Activated CD8-positive, alpha-beta memory T cell treated with anti-CD3 and anti-CD28 coated beads for 1 hour (primary cell): ENCODE measurements at places on chromosomes 13 and 19.

DNA sequence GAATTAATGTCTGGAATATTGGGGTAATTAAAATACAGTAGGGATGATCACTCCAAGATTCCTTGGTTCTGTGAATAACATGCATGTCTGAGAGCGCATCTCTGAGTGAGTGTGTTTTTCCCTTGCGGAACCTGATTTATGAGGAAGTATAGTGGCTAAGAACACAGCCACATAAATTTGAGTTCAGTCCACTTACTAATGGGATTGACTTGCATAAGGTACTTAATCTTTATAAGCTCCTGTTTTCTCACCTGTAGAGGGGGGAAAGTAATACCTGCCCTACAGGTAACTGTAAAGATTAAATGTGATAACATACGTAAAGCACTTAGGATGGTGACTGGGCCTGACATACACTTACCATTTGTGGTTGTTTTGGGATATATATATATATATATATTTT lies 60.8 kb downstream of the KLF5 start:
- DNase-seq = no peak

- no peak for DNase-seq
These were observed 8.5 kb downstream of the MICU2 start for GRCh38 chr13:21595546-21595822.

- DNase-seq = no peak
These were observed 330.1 kb downstream of the SPRY2 start for GRCh38 chr13:80010846-80011245.

DNA sequence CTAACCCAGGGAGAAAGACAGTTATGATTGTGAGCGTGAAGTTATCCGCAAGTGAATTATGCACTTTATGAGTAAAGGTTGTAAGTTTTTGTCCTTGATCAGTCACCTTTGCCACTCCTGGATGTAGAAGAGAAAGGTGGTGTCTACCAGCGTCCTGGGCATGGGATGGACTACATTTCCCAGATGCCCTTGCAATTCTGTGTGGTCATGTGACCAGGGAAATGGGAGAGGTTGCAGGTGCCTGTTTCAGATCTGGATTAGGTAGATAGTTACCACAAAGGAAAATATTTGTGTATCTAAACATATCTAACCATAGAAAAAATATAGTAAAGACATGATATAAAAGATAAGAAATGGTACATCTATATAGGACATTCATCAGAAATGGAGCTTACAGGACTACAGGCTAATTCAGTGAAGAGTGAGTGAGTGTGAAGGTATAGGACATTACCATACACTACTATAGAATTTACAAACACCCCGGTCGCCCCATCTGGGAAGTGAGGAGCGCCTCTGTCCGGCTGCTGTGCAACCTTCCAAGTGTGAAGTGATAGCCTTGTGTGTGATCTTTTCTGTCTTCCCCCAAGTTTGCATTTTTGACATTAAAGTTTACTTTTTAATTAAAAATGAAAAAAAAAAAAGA lies 51.6 kb upstream of the CACNA1A start:
- DNase-seq = no peak

- DNase-seq = no peak
These were observed 3.8 kb downstream of the KDM4B start for GRCh38 chr19:4972509-4973230.

- DNase-seq = no peak
These were observed 93.4 kb upstream of the SLITRK1 start for GRCh38 chr13:83975655-83976165.

DNA sequence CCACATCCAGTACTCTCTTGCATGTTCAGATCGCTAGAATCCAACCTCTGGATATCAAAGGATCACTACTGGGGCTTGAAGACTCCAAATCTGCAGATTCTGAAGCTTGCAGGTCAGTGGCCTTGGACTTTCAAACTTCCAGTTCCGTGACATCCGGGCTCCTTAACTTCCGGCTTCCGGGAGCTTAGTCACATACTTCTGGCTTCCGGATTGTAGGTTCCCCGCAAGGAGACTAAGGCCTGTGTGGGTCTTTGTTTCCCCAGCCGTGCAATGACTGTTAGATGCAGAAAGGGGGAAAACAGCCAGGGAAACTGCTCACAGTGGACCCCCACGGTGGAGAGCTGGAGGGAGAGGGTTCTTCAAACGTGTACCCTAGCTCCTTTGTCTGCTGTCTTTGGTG lies 41.4 kb downstream of the ZNF333 start:
- no peak for DNase-seq

- DNase-seq = no peak
These were observed 80.3 kb upstream of the UQCRFS1 start for GRCh38 chr19:29293292-29293691.

- DNase-seq = no peak
These were observed 1.8 kb downstream of the FIZ1 start for GRCh38 chr19:55597501-55597921.

DNA sequence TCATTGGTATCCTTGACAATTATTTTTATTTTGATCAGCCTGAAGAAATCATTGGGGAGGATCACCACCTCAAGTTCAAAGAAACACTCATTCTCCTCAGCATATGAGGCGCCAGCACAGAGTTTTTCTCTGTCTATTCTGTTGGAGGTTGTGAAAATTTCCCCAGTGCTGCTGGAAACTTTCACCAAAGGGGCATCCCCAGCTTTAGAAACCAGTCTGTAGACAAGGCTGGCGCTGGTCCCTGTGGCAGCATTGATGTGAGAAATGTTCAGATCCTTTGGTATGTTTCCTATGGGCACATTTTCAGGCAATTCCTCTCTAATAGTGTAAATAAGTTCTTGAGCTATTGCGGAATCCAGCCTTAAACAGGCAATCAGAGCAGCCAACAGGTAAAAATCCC lies 2.1 kb downstream of the PCDH9 start:
- no peak for DNase-seq

DNA sequence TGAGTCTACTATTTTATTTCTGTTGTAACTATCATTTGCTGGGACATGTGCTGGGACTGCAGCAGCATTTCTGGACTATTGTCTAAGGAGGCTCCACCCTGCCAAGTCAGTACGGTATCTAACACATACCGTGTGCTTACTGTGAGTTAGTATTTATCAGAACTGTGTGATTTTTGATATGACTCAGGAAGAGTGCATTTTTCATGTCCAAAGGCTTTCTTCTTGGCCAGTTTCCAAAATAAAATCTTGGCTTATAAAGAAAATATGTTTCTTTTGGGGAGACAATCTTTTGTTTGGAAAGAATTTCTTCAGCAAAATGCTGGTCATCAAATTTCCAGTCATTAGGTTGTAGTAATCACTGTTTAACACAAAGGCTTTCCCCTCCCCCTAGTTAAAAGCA lies 11.6 kb downstream of the PARP4 start:
- no peak for DNase-seq

DNA sequence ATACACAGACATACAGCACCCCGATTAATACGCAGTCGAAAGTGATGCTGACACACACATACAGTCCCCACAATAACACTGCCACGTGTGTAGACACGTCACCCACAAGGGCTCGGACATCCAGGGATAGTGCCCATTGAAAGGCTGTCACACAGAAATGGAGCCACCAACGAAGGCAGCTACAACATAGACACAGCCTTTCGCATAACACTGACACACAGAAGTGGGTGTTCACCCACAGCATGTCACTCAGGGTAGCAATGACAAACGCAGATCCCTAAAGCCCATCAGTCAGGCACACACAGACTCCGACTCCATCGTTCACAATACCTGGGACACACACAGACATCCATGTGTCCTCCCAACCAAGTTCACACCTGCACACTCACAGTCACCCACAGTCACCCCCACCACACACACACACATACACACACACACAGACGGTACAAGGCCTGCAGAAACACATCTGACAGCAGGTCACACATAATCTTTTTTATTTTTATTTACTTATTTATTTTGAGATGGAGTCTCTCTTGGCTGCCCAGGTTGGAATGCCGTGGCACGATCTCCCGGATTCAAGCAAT lies 10.4 kb upstream of the NANOS3 start:
- no peak for DNase-seq

GRCh38 chr13:42814868-42815267 lies 33.5 kb downstream of the FAM216B start:
- no peak for DNase-seq

DNA sequence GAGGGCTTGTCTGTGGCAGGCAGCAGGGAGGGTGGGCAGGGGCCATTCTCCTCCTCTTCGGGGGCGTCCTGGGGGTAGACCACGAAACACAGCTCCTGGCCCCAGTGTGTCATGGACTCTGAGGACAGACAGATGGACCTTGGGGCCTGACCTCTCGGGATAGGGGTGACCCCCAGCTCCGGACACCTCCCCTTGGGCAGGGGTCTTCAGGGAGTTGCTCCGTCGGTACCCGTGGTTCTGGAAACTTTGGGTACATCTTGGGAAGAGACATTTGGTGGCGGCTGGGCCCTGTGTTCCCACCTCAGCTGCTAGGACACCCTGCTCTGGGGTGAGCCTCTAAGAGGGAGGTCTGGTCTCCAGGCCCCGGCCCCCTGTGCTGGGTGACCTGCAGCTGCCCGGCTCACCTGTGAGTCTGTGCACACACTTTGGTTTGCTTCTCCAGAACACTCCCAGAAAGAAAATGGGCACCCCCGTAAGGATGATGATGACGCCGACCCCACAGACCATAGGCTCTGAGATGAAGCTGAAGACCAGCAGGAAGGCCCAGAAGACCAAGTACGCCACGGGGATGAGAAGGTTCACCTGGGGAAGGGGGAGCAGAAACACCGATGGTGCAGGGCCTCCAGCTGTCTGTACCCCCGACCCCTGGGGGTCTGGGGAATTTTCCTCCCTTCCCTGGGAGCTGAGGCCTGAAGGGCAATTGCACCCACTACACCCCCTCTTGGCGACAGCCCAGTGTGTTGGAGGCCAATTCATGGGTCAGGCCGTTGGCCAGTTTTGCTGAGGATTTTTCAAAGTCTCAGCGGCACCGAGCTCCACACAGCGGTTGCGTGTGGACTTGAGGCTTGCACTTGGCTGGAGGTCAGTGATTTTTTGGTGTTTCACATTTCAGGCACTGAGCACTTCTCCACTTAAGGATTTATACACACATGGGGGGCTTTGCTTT lies 15.0 kb downstream of the LRP3 start:
- DNase-seq = no peak

- no peak for DNase-seq
These were observed 3.9 kb downstream of the F10 start for GRCh38 chr13:113126265-113127150.

DNA sequence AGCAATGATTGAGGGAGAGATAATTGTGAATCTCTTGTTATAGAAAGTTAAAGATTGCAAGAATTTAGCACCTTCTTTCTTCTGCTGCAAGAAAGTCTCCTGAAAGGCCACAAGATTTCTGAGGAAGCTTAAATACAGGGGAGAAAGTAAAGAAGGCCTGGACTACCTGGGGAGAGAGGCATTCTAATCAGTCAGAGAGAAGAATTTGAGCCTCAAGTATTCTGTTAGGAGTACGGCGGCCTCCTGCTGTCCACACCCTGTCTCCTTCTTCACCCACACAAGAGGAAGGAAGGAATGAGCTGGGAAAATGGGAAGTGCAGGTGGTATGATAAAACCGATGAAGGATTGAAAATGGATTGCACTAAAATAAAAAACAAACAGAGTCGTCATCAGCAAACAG lies 474.7 kb downstream of the DIAPH3 start:
- DNase-seq = no peak

- no peak for DNase-seq
These were observed 295.4 kb upstream of the MAB21L1 start for GRCh38 chr13:35771898-35772297.

GRCh38 chr13:112366907-112367646 lies 9.1 kb upstream of the SPACA7 start:
- no peak for DNase-seq

DNA sequence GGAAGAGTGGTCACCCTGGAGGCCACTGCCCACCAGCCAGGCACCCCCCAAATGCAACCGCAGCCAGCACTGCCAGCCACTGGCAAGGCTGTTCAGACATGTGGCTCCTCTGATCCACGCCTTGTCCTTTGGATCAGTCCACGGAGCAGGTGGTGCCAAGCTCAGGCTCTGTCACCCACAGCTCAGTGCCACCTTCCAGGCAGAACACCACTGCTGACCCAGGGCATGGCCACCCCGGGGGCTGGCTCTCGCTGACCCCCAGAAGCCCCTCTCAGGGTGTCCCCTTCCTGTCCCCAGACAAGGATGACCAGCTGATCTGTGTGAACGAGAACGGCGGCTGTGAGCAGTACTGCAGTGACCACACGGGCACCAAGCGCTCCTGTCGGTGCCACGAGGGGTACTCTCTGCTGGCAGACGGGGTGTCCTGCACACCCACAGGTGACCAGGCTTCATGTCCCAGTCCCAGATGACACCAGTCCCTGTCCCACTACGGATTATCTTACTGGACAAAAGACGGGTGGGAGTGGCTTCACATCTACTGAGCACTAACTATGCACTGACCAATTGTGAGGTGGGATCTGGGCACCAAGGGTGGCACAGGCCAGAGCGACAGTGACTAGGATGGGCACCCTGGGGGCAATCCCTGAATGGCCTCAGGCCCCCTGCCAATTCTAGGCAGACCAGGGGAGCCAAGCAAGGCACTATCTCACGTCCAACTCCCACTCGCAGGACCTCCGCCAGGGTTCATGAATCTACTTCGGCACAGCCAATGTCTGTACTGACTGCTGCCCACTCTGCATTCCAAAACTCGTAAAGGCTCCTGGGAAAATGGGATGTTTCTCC lies 7.0 kb upstream of the F10 start:
- DNase-seq = no peak

GRCh38 chr19:42762789-42763188 lies 2.7 kb downstream of the PSG8 start:
- DNase-seq = no peak

DNA sequence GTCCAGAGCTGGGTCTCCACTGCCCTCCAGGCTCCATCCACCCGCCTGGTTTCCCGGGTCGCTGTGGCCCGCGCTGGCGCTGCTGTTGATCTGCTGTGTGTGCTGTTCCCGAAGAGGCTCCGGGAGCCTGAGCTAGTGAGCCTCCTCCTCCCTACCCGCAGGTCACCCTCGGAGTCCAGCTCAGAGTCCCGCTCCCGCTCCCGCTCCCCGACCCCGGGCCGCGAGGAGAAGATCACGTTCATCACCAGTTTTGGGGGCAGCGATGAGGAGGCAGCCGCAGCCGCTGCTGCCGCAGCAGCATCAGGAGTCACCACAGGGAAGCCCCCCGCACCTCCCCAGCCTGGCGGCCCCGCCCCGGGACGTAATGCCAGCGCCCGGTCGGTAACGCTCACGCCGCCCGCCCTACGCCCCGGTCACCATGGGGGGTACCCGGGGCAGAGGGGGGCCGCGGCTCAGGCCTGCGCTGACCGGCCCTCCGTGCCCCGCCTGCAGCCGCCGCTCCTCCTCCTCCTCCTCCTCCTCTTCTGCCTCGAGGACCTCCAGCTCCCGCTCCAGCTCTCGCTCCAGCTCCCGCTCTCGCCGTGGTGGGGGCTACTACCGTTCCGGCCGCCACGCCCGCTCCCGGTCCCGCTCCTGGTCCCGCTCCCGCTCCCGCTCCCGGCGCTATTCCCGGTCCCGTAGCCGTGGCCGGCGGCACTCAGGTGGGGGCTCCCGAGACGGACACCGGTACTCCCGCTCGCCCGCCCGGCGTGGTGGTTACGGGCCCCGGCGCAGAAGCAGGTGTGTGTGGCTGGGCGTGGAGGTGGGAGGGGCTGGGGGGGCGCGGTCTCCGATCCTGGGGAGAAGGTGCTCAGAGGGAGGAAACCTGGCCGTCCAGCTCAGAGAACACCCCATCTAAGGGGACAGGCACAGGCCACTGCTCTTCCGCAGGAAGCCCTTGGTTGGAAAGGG lies 12.2 kb downstream of the ZNF296 start:
- no peak for DNase-seq
